ENCODE measurements at places on chromosomes 5 and 9.

DNA sequence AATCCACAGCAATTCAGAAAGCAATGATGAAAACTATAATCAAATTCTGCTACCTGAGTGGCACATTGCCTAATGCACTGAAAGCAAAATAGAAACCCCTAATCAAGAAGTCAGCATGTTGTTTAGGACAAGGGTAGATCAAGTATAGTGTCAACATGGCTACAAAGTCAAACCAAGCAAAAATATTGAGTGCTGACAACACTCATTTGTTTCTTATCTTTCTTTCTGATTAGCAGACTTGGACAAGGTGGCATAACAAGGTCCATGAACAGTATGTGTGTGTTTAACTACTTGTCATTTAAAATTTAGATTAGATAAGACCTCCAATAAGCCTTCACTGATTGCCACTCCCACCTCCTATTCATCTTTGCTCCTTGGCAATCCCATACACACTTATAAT is 332.4 kb downstream of the KIAA0825 start:
- no peak for DNase-seq

GRCh38 chr9:777978-778377 is 63.5 kb upstream of the DMRT1 start:
- no peak for DNase-seq

DNA sequence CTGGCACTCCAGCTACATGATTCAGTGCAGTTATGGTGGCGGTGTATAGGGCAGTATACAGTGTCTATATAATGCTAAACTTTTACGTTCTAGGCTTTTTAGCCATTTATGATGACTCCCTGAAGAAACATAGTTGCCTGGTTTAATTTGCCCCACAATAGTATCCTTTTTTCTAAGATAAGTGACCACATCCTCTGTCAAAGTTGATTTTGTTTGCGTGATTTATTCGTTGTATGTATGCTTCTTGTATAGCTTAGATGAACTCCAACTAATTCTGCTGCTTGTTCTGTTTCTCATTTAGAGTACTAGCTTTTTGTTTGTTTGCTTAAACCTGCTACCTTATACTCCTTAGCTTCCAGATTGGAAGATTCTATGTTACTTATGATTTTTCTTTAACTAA is 83.6 kb downstream of the ERMP1 start:
- DNase-seq = no peak

- no peak for DNase-seq
These were observed 14.7 kb downstream of the MTMR12 start for GRCh38 chr5:32298059-32298415.

- no peak for DNase-seq
These were observed 182.5 kb downstream of the CDK5RAP2 start for GRCh38 chr9:120397453-120397852.

Data from stimulated activated CD4-positive, alpha-beta T cell treated with anti-CD3 and anti-CD28 coated beads, Interleukin-12 subunit alpha, Interleukin-12 subunit beta, amount 100 ng/mL, for 24 hours (primary cell).